ENCODE measurements at places on chromosomes 6 and 20.

DNA sequence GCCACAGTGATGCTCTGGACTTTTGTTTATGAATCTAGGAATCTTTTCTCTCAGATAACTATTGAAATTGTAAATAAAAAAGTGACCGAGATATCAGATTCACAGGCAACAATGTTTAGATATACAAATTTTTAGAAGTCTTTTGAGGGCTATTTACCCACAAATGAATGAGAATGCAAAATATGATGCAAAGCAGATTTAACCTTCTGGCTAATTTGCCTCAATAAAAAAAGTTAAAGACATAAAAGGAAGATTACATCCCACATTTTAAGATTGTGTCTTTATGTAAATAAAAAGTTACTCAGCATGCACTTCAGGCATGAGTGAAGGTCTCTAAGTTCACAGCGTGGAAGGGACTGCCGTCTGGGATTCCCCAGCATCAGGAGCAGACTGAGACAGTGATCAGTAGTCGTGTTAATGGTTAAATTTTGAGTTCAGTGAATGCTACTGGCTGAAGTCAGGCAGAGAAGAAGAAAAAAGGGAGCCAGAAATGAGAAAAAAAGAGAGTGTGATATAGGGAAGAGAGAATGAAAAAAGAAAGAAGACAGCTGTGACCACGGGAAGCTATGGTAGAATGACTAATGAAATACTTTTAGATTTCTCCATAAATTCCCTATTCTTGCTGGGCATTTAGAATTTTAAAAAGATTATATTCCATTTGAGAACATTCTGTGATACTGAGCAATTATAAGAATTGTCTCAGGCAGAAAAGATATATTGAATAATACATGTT lies 93.6 kb downstream of the MYB start:
- no peak for DNase-seq

- DNase-seq, result no peak
Measured at GRCh38 chr20:46265539-46265938, 42.8 kb downstream of the CDH22 start.

GRCh38 chr20:328975-329695 lies 3.8 kb downstream of the SOX12 start:
- DNase-seq, result no peak

- no peak for DNase-seq
Measured at GRCh38 chr6:27770724-27771123, 141.5 kb downstream of the OR2B2 start.

- DNase-seq, result no peak
Measured at GRCh38 chr6:79898076-79898475, 49.3 kb downstream of the ELOVL4 start.

DNA sequence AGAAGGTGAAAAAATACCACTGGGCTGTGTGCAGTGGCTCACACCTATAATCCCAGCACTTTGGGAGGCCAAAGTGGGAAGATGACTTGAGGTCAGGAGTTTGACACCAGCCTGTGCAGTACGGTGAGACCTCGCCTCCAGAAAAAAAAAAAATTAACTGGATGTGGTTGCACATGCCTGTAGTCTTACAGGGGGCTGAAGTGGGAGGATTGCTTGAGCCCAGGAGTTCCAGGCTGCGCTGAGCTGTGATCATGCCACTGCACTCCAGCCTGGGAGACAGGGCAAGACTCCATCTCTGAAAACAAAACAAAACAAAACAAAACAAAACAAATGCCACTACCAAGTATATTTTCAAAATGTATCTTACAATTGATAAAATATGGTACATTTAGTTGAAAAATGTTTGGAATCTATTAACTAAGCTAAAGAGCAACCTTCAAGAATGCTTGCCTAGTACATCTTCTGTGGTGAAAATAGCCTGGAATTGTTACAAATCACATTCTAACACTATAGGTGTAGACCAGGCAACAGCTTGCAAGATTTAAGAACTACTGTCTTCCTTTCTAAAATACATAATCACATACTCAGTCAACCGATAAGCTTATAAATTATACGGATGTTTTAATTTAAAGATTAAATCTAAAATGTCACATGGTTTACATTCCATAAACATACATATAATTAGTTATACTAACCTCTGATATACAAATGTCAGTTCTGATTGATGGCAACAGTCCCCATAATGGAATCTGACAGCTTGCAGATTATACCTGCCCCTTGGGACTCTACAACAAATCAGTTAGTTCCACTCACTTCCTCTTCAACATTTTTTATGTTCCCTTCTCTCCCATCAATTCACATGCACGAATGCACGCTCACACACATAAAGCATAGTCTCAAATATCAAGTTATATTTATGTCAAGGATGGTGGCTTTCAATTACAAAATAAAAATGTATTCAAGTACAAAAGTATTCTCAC lies 150.8 kb downstream of the ASCC3 start:
- DNase-seq, result no peak
